ENCODE measurements at places on chromosomes 6 and 20. TPM values are rescaled to one million over a fixed set of nuclear protein-coding genes. Genes with fewer than 3 reads are reported as not detected.

SLC16A10 gene
- 0.02 TPM for total RNA-seq

BNIP5 gene
- total RNA-seq = not detected

SNAP25 gene
- total RNA-seq = not detected

WFDC12 gene
- total RNA-seq = not detected

PAK5 gene
- total RNA-seq = not detected

DNA sequence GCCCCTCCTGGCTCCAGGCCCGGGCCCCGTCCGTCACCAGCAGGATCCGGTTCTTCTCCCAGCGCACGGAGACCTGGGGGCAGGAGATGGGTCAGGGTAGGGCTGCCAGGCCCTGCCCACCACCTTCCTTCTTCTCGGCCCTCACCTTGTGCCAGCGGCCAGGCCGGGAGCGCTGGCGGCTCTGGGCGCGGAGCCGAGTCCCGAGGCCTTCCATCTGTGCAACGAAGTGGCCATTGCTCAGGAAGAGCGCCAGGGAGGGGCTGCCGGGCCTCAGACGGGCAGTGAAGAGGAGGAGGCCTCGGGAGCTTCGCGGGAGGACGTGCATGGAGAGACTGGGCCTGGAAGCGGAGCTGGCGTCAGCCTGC lies 7.9 kb downstream of the ADRM1 start:
- H3K4me3 ChIP-seq = no peak overlapping the region
- H3K27ac ChIP-seq = no peak overlapping the region
- no peaks in the 10 kb centered on the region for H3K27me3 ChIP-seq
- H3K36me3 ChIP-seq = peaks cover 96% of the 10 kb centered on the region
- H3K4me1 ChIP-seq = peaks cover 43% of the 10 kb centered on the region
- no peak for DNase-seq

- H3K4me1 ChIP-seq = peaks cover 3% of the 10 kb centered on the region
- DNase-seq = no peak
These were observed 37.6 kb upstream of the SPDEF start for GRCh38 chr6:34593701-34594100.

- no peaks in the 10 kb centered on the region for H3K36me3 ChIP-seq
- DNase-seq = no peak
- no peak overlapping the region for H3K4me3 ChIP-seq
- H3K27ac ChIP-seq = no peak overlapping the region
These were observed 310.4 kb upstream of the SUPT3H start for GRCh38 chr6:45688180-45688579.

GRCh38 chr6:5894357-5894756 lies 112.4 kb downstream of the NRN1 start:
- H3K27me3 ChIP-seq = no peaks in the 10 kb centered on the region
- H3K4me3 ChIP-seq = no peak overlapping the region

DNA sequence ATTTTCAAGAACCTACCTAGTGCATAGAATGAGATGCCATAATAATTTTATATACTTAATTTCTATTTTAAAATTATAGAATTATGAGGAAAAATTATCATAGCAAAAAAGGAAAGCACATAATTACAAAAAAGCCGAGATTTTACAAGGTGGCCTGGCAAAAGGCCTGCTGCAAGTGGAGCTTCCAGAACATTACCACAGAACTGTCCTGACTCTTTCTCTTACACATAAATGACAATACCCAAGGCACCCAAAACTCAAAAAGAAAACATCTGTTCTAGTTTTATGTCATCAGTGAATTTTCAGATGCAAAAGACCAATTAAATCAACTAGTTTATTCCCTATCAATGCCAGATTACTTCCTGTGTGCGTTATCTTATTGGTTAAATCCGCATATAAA lies 74.2 kb downstream of the FILIP1 start:
- H3K27ac ChIP-seq = no peak overlapping the region
- no peak for DNase-seq
- H3K36me3 ChIP-seq = no peaks in the 10 kb centered on the region
- no peak overlapping the region for H3K4me3 ChIP-seq

GRCh38 chr20:60857708-60858107 lies 394.4 kb upstream of the CDH4 start:
- DNase-seq = no peak
- H3K36me3 ChIP-seq = no peaks in the 10 kb centered on the region
- H3K4me1 ChIP-seq = no peaks in the 10 kb centered on the region

- no peak overlapping the region for H3K27ac ChIP-seq
- no peaks in the 10 kb centered on the region for H3K27me3 ChIP-seq
- DNase-seq = no peak
These were observed 64.3 kb upstream of the BTBD3 start for GRCh38 chr20:11853359-11853758.

- peaks cover 29% of the 10 kb centered on the region for H3K36me3 ChIP-seq
- no peak for DNase-seq
- peaks cover 31% of the 10 kb centered on the region for H3K4me1 ChIP-seq
- no peak overlapping the region for H3K4me3 ChIP-seq
These were observed 7.8 kb downstream of the RPL10A start for GRCh38 chr6:35476004-35476403.

DNA sequence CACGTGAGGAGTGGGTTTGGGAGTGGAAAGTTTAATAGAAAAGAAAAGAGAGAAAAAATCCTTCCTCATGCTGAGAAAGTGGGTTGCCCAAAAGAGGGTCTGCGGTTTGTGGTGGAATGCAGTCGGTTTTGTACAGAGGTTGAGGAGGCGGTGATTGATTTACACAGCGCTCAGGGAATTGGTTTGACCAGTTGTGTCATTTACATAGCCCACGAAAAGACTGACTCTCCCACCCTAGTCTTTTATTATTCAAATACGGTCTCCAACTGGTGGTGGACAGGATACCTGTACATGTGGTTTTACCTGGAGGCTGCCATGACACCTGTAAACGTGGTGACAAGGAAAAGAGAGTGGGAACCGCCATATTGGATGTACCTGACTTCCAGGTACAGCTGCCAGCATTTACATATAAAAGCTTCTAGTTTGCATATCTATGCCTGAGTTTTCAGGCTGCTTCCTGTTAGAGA lies 42.1 kb downstream of the HLA-DPB1 start:
- DNase-seq = no peak
- peaks cover 30% of the 10 kb centered on the region for H3K27me3 ChIP-seq
- H3K27ac ChIP-seq = no peak overlapping the region
- peaks cover 6% of the 10 kb centered on the region for H3K4me1 ChIP-seq
- H3K36me3 ChIP-seq = no peaks in the 10 kb centered on the region
